ENCODE measurements at places on chromosomes 5 and 9. TPM values are rescaled to one million over a fixed set of nuclear protein-coding genes. Genes with fewer than 3 reads are reported as not detected.

CDH9 gene
- total RNA-seq = not detected

SUSD3 gene
- 5.6 TPM for total RNA-seq

HARS2 gene
- total RNA-seq = 21.3 TPM

PCDHB3 gene
- 0.15 TPM for total RNA-seq

HTR1A gene
- total RNA-seq = not detected

FGF10 gene
- total RNA-seq = 1.0 TPM

SPINK7 gene
- not detected for total RNA-seq

PCDHGB6 gene
- 1.3 TPM for total RNA-seq

GMCL2 gene
- not detected for total RNA-seq

GALNT12 gene
- 5.5 TPM for total RNA-seq
